CD4-positive, alpha-beta memory T cell (primary cell): ENCODE measurements at places on chromosomes 5 and 9.

DNA sequence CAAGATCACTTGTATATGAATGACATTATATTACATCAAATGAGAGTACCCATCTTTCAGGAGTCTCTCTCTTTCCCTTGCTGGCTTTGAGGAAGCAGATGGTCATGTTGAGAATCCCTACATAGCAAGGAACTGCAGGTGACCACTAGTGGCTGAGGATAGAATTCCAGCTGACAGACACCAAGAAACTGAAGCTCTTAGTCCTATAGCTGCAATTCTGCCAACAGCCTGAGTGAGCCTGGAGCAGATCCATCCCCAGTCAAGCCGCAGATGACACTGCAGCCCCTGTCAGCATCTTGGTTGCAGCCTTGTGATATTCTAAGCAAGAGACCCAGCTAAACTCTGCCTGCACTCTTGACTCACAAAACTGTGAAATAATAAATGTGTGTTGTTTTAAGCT lies 531.5 kb downstream of the CSNK1G3 start:
- H3K36me3 ChIP-seq, result no peaks in the 10 kb centered on the region
- H3K27me3 ChIP-seq, result no peaks in the 10 kb centered on the region
- H3K4me1 ChIP-seq, result no peaks in the 10 kb centered on the region
- no peak for DNase-seq

DNA sequence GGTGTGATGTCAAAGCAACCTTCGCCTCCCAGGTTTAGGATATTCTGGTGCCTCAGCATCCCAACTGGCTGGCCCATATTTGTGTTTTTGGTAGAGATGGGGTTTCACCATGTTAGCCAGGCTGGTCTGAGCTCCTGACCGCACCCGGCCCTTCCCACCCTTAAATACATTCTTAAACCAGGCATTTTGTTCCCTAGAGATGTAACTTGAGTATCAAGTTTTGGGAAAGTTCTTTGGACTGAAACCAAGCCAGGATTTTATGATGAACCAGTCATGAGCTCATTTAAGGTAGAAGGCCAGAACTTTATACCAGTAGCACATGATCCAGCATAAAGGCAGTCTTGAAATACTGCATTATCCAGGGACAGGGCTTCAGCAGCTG lies 3.5 kb downstream of the RPL7A start:
- H3K27me3 ChIP-seq, result no peaks in the 10 kb centered on the region
- no peak for DNase-seq
- H3K27ac ChIP-seq, result no peak overlapping the region
- H3K36me3 ChIP-seq, result peaks cover 43% of the 10 kb centered on the region
- H3K4me1 ChIP-seq, result peaks cover 35% of the 10 kb centered on the region

DNA sequence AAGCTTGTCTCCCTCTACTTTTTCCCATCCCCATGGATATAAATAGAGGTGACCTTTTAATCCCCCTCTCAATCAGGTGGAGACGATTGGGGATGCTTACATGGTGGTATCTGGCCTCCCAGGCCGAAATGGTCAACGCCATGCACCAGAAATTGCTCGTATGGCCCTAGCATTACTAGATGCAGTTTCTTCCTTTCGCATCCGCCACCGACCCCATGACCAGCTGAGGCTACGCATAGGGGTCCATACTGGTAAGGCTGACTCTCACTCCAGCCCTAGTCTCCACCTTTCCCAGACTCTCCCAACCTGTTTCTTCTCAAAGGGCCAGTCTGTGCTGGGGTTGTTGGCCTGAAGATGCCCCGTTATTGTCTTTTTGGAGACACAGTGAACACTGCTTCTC lies 3.6 kb downstream of the SPAG8 start:
- no peaks in the 10 kb centered on the region for H3K27me3 ChIP-seq
- H3K4me1 ChIP-seq, result peaks cover 24% of the 10 kb centered on the region
- no peak overlapping the region for H3K4me3 ChIP-seq
- H3K27ac ChIP-seq, result no peak overlapping the region

DNA sequence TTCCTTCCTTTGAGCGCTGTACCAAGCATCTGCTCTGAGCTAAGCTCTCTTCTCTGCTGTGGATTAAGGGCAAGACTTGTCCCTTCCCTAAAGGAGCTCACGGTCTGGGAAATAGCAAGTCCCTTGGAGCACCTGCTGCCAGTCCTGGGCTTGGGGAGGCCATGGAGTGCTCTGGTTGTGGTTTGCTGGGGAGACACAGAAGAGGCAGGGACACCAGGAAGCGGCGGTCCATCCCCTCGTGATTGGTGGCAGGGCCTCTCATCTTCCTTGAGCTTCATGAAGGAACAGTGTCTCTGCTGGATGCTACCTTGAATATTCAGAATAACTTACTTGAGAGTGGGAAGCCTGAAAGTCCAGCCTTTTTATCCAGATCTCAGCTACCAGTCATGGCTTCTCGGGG lies 35.3 kb downstream of the COL5A1 start:
- H3K4me1 ChIP-seq, result no peaks in the 10 kb centered on the region
- H3K36me3 ChIP-seq, result no peaks in the 10 kb centered on the region
- H3K27me3 ChIP-seq, result no peaks in the 10 kb centered on the region
- no peak for DNase-seq

DNA sequence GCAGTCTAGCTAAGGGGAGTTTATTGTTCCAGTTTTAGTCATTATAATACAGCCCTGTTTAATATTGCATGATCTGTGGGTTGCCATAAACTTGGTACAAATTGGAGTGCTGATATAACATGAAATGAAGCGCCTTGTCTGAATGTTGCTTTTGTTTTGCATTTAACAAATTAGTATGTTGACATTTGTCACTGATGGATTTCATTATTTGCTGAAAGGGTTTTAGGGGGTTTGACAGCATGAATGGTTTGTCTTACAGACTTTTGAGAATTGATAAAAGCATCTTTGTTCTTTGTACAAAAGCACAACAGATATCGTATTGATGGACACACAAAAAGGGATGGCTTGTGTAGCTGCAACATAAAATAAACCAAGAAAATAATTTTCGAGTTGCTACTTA lies 178.3 kb downstream of the AOPEP start:
- no peaks in the 10 kb centered on the region for H3K27me3 ChIP-seq
- H3K4me3 ChIP-seq, result no peak overlapping the region
- no peaks in the 10 kb centered on the region for H3K4me1 ChIP-seq
- H3K36me3 ChIP-seq, result no peaks in the 10 kb centered on the region

DNA sequence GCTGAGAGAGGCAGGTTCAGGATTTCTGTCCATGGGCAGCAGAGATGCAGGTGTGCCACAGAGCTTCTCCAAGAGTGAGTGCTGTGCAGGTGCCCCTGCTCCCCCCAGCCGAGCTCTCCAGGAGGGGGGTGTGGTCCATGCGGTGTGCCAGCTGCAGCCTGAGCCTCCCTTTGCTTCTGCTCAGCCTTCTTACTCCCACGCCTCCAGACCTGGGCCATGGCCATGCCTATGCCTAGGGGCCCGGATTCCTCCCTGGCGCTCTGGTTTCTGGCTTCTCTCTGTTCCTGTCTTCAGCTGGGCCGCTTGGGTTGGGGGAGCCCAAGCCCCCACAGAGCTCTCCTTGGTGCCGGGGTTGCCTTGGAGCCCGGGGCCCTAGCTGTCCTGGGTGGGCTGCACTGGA lies 133.3 kb downstream of the CACNA1B start:
- no peaks in the 10 kb centered on the region for H3K36me3 ChIP-seq
- H3K4me3 ChIP-seq, result no peak overlapping the region
- no peak for DNase-seq
- H3K27me3 ChIP-seq, result no peaks in the 10 kb centered on the region
- no peaks in the 10 kb centered on the region for H3K4me1 ChIP-seq

DNA sequence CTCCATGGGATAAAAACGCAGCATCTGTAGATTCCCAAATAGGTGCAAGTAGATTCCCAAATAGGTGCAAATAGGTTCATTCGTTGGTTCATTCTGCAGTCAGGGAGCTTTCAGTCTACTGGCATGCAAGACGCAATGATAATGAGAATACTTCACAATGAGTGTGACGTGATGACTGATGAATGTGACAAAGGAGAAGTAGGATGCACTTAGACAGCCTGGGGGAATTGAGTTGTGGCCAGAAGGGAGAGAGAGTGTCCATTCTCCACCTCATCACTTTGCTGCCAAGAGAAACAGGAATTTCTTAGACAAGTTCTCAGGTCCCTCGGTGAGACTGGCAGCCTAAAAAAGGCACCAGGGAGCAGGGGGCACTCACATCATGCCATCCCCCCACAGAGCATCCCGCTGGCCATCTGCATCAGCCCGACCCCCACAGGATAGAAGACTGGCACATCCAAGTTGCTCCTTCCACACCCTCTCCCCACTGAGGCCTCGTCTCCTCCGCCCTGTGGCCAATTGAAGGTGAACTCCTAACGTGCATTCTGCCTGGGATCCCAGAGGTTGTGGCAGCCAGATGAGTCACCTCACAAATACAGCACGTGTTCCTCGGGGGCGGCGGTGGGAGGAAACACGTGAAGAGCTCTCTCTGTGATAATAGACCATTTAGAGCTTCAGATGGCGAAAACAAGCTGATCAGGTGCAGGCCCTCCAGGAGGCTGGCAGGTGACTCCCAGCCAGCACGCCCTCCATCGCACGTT lies 19.9 kb upstream of the KCNIP1 start:
- no peaks in the 10 kb centered on the region for H3K4me1 ChIP-seq
- no peak overlapping the region for H3K4me3 ChIP-seq
- DNase-seq, result no peak
- H3K36me3 ChIP-seq, result no peaks in the 10 kb centered on the region
- no peaks in the 10 kb centered on the region for H3K27me3 ChIP-seq

DNA sequence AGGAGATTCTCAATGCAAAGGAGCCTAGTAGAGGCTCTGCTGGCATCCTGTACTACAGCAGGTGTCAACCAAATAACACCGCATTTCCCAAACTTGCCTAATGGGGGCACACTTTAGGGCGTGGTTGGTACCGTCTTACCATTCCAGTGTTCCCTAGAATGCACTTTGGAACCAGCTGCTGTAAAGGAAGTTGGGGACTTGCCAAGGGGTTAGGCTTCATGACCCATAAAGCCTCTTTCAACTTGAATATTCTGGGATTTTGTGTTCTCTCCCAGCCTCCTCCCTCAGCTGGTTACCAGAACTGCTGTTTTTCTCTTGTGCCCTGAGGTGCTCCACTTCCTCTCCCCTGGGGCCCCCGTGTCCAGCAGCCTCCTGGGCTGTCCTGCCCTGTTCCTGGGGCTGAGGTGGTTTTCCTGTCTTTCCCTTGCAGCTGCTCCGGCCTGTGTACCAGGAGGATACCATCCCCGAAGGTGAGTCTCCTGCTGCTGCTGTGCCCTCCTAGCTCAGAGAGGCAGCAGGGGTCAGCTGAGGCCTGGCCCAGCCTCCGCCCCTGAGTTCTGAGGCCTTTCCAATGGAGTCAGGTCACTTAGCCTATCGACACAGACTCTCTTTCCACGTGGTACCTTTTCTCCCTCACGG lies 44.7 kb downstream of the RGS3 start:
- no peak overlapping the region for H3K4me3 ChIP-seq
- no peak overlapping the region for H3K27ac ChIP-seq
- peaks cover 25% of the 10 kb centered on the region for H3K4me1 ChIP-seq
- H3K36me3 ChIP-seq, result no peaks in the 10 kb centered on the region
- DNase-seq, result no peak
- H3K27me3 ChIP-seq, result no peaks in the 10 kb centered on the region

- H3K36me3 ChIP-seq, result no peaks in the 10 kb centered on the region
- no peaks in the 10 kb centered on the region for H3K4me1 ChIP-seq
Observed at GRCh38 chr5:175717837-175718236, 60.0 kb downstream of the HRH2 start.

DNA sequence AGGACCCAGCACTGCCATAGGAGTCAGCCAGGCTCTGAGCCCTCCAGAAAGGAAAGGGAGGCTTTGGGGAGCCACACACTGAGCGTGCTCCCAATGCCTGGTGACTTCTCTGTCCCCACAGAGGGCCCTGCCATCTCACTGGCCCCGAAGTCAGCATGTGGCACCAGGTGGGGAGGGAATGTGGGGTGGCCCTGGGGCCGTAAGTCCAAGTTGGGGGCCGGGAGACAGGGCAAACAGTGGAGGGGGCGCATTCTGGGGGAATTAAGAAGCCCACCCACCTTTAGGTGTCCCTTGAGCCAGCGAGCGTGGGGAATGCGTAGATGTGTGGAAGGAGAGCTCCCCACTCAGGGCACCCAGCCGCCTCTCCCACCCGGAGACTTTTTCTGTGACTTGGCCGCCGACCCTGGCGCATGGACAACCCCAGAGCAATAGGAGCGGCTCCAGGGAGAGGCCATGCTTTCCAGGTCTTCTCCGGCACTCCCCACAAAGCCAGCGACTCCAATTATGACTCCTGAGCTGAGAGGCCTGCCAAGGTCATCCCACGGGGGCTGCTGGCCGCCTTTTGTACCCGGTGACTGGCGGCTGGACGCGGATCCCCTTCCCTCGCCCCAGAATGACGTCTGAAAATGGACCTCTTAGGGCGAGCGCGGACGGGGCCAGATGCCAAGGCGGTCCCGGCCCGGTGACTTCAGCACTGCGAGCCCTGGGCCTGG lies 9.8 kb downstream of the IRX1 start:
- H3K4me1 ChIP-seq, result no peaks in the 10 kb centered on the region
- H3K4me3 ChIP-seq, result no peak overlapping the region
- no peaks in the 10 kb centered on the region for H3K36me3 ChIP-seq
- H3K27me3 ChIP-seq, result no peaks in the 10 kb centered on the region
- no peak for DNase-seq

- H3K4me3 ChIP-seq, result no peak overlapping the region
- no peaks in the 10 kb centered on the region for H3K36me3 ChIP-seq
- peaks cover 11% of the 10 kb centered on the region for H3K4me1 ChIP-seq
- DNase-seq, result no peak
- H3K27ac ChIP-seq, result no peak overlapping the region
Observed at GRCh38 chr9:88237479-88237961, 99.2 kb upstream of the SPATA31C2 start.
